ENCODE measurements at places on chromosomes 2 and 18.

DNA sequence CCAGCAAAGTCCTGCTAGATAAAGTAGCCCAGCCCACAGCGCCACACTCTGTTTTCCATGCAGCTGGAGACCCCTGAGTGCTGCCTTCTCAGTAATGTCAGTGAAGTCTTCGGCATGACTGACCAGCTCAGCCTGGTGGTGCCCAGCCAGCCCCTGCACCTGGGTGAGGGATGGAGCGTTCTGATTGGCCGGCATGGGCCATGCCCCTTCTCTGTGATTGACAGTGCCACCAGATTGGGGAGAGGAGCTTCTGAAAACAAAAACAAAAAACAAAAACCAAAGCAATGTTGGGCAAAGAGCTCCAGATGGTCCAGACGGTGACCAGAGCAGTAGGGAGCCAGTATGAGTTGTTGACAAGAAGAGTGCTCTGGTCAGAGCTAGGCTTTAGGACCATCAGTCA is 122.6 kb downstream of the DYSF start:
- no peak for DNase-seq

GRCh38 chr2:69535817-69536241 is 98.6 kb upstream of the NFU1 start:
- no peak for DNase-seq

DNA sequence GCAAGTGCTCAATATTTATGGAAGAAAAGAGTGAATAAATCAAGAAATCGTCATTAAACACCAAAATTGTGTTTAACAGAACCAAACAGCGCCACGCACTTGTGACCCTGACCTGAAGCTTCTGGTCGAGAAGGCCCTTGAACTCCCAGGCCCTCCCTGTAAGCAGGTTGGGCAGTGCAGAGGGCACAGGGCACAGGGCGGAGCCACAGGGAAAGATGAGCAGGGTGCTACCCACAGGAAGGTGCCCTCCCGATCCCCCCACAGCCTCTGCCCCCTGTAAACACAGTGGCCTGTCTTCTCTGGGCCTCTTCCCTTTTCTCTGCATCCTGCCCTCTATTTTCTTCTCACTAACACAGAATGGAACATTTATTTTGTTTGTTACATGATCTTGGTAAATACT is 16.9 kb upstream of the TUBB6 start:
- DNase-seq: no peak

DNA sequence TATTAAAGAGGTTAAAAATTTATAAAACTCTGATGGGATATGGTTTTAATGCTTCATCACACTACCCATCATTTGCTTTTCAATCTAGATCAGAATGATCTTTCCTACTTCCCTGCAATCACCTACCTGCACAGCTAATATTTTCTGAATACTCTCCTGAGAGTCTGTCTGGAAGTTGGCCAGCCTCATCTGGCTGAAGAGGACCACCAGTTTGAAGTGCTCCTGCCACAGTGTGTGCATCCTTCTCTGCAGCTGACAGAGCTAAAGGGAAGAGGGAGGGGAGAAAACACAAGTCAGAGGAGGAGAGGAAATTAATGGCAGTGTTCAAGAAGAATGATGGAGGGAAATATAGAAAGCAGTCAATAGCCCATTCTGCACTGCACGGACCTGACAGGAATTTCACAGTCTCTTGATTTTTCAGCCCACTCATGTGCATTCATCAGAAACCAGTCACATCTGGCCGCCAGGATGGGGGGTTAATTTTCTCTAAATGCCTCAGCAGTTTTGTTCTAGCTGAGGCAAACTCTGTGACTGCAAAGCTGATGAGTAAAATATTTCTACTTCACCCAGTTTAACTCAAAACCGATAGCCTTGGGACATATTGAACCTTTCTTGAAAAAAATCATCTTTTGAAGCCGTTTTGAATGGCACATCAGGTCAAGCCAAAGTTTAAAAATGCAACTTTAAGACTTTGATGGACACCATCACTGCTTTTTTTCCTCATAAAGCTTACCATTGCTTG is 201.8 kb upstream of the KLHL14 start:
- DNase-seq: no peak

- peak; percentile 46 for DNase-seq
Observed at GRCh38 chr2:94956797-94957391, 68.6 kb upstream of the MAL start.

DNA sequence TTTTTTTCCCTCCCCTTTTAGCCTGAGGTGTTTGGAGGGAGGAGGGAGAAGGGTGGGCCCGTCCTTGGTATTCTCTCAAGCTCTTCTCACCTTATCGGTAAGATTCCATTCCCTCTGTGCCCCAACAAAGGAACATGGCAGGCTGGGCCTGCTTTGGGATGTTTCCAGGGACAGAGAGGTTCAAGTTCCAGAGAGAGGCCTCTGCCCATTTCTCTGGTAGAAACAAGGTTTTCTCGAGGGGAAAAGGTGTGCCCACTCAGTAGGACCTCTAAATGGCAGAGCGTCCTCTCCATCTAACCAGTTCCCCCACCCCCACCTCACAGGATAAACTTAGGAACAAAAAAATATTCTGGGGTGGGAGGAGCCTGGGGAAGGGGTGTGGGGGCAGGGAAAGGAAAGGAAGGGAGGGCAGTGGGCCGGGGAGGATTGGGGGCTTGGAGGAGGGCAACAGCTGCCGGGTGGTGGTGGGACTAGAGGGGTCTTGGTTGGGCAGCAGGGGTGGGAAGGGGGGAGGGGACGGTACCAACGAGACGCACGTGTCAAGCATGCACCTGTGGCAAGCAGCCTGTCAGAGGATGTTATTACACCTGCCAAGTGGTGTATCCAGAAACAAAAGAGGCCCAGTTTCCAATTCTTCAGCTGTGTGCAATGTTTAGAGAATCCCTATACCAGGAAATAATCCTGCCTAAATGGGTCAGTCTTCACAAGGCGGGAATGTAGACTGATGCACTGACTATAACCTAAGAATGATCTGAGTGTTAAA is 2.1 kb downstream of the PCBP1 start:
- DNase-seq: peak; percentile 60

GRCh38 chr2:96847586-96847985 is 3.8 kb upstream of the ANKRD23 start:
- no peak for DNase-seq

GRCh38 chr2:8577573-8577972 is 104.3 kb upstream of the ID2 start:
- no peak for DNase-seq

- DNase-seq: no peak
Observed at GRCh38 chr2:27996156-27996922, 105.8 kb downstream of the BABAM2 start.

- DNase-seq: no peak
Observed at GRCh38 chr18:39260565-39260964, 1695.0 kb upstream of the CELF4 start.

DNA sequence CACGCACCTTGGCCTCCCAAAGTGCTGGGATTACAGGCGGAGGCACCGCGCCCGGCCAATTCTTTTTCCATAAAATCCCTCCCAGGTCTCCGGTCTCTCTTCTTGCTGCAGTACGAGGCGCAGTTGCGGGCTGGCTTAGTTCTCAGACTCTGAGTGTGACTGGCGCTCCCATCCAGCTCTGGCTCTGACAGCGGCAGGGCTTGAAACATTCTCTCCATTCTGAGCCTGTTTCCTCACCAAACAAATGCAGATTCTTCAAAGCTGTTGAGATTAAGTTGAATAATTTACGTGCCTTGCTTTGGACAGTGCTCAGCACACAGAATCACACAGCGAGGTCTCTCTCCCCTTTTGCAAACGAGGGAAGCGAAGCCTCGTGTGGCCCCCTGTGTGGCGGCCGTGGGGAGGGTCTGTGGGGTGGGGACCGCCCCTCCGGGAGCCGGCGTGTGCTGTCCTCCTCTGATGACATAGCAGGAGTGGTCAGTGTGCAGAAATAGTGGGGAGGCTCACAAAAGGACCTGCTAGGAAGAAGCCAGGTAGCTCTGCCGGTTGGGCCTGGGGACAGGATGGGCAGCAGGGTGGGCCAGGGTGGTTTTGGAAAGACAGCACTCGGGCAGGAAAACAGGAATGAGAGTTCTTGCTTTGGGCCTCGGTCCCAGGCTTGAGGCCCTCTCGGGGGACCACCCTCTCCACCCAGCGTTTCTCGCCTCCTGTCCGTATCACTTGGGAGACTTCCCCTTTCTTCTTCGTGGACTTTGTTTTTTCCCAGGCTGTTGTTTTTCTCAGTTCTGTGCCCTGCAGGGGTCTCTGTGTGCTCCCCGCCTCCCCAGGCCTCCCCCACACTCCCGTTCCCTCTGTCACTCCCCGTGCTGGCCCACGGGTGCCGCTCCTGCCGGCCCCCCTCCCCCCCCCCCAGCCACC is 75.0 kb downstream of the KCNG2 start:
- no peak for DNase-seq

GRCh38 chr2:159744363-159744762 is 32.1 kb downstream of the MARCHF7 start:
- DNase-seq: no peak

DNA sequence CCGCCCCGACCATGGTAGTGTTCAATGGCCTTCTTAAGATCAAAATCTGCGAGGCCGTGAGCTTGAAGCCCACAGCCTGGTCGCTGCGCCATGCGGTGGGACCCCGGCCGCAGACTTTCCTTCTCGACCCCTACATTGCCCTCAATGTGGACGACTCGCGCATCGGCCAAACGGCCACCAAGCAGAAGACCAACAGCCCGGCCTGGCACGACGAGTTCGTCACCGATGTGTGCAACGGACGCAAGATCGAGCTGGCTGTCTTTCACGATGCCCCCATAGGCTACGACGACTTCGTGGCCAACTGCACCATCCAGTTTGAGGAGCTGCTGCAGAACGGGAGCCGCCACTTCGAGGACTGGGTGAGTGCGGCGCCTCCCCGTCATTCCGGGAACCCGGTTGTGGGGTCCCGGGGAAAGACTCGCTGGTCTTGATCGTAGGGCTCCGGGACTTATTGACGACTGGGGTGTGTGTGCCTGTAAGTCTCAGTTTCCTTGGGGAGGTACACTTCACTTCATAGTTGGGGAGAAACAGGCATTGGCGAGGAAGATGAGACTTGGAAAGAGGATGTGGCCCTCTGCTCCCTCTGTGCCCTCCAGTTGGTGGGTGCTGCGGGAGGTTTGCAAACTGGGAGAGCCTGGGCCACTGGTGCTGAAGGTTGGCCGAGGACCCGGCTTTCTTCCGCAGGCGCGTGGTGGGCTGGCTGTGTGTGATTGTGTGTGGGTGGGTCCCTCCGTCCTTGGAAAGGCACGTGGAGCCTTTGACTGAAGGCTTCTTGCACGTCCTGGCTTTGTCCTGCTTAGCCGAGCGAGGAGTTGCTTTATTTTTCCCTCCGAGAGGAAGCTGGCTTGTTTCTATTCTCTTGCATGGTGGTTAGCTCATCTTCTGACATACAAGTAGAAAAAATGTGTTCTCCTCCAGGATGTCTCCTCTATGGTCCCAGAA is 886 bp downstream of the PRKCE start:
- peak; percentile 35 for DNase-seq

GRCh38 chr2:86039963-86040655 is 65.6 kb downstream of the POLR1A start:
- no peak for DNase-seq

All from stimulated activated naive CD8-positive, alpha-beta T cell treated with anti-CD3 and anti-CD28 coated beads, Interleukin-15, Interleukin-2, amounts not matched to agents 100 U/mL and 50 U/mL, for 24 hours (primary cell).